ENCODE measurements at places on chromosomes 6 and 20.

- no peak for DNase-seq
These were observed 30.6 kb downstream of the SPINT4 start for GRCh38 chr20:45752746-45753145.

GRCh38 chr6:144008120-144008811, at the start of gene PLAGL1:
TSS of gene PLAGL1 (minus strand) at chr6:144008259. CDS start at chr6:143948136, 60,123 bp downstream.
- peak; percentile 47 for DNase-seq

GRCh38 chr6:160917572-160917971, 74.0 kb upstream of the MAP3K4 start:
- DNase-seq, result peak; percentile 60

DNA sequence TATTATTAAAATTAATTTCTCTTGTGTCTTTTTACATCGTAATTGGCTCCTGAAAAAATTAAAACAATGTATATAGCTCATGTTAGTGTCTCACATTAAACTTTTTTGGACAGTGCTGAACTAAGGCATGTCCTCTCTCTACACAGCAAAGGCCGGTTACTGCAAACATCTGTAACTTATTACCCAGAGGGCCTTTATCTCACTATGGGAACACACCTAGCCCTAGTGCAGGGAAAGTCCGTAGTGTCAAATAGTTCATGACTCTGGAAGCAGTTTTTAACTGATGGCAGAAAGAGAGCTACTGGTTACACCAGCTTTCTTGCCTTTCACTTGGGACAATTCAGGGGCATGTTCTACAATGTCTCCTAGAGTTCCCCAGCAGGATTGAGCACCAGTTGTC, 82.2 kb downstream of the PAK5 start:
- DNase-seq, result no peak

GRCh38 chr6:146787876-146788508, 189.2 kb downstream of the ADGB start:
- DNase-seq, result no peak

DNA sequence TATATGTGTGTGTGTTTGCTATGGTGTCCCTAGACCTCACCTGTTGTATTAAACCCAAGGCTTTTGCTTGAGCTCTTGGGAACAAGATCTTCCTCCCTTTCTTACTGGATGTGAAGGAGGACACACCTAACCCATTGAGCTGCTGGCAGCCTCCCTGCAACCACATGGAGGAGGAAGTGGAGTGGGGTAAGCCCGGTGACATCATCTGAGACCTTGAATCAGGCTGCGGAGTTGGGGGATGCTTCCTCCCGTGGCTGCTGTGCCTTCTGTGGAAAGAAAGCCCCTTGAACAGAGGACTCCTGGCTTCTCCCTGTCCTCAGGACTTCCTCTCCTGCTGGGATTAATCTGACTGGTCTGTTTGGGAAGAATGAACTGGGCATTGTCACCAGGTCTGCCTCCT, 3.3 kb downstream of the CST11 start:
- peak; percentile 27 for DNase-seq

- no peak for DNase-seq
These were observed 8.1 kb upstream of the GUCA1A start for GRCh38 chr6:42165016-42165415.

- DNase-seq, result peak; percentile 21
These were observed 85.3 kb upstream of the AKAP12 start for GRCh38 chr6:151154418-151154817.

GRCh38 chr20:61704661-61705060, 361.0 kb downstream of the TAF4 start:
- DNase-seq, result no peak

GRCh38 chr6:89385156-89385667, 26.9 kb downstream of the RRAGD start:
- DNase-seq, result peak; percentile 91

Data from epithelial cell of esophagus (primary cell).